ENCODE measurements at places on chromosomes 1 and 21. TPM values are rescaled to one million over a fixed set of nuclear protein-coding genes. Genes with fewer than 3 reads are reported as not detected.

PTPN14 gene
- total RNA-seq = 33.4 TPM

GRCh38 chr21:35171385-35171784 is 122.3 kb upstream of the RUNX1 start:
- DNase-seq = no peak
- H3K4me3 ChIP-seq = no peak overlapping the region
- H3K27me3 ChIP-seq = no peaks in the 10 kb centered on the region
- H3K36me3 ChIP-seq = no peaks in the 10 kb centered on the region

DNA sequence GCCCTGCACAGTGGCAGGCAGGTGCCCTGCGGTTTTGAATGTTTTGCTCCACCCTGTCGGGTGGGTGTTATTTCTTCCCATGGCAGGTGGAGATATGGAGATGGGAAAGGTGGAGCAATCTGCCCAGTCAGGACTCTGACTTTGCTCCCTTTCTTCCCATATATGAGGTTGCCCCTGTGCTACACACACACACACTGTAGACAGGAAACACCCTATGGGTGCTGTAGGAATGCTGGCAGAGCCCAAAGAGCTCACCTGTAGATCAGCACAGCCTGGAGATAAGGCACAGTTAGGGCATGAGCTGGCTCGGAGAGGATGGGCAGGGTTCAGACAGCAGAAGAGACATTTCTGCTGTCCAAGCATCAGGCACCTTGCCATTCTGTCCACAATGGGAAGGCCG is 246.0 kb upstream of the AJAP1 start:
- H3K27me3 ChIP-seq = no peaks in the 10 kb centered on the region
- H3K36me3 ChIP-seq = no peaks in the 10 kb centered on the region

HSD3B2 gene
- 1.4 TPM for total RNA-seq
